ENCODE measurements at places on chromosomes 16 and 17.

GRCh38 chr16:22684574-22685458 is 129.1 kb upstream of the HS3ST2 start:
- DNase-seq = no peak

- no peak for DNase-seq
These were observed 81.5 kb upstream of the TNRC6C start for GRCh38 chr17:77877036-77877435.

DNA sequence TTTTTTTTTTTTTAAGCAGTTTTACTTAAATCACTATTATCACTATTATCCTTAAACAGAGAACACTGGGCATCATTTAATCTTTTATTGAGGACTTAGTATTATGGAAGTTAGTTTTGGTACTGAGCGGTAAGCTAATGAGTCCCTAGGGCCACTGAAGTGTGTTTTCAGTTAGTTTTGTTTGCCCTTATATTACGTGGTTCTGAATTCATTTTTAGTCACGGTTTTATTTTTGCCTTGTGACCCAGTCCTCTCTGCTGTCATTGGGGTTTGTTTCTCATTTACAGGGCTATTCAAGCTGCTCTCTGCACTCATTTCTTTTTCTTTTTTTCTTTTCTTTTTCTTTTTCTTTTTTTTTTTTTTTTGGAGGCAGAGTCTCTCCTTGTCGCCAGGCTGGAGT is 17.3 kb downstream of the RABEP1 start:
- no peak for DNase-seq

DNA sequence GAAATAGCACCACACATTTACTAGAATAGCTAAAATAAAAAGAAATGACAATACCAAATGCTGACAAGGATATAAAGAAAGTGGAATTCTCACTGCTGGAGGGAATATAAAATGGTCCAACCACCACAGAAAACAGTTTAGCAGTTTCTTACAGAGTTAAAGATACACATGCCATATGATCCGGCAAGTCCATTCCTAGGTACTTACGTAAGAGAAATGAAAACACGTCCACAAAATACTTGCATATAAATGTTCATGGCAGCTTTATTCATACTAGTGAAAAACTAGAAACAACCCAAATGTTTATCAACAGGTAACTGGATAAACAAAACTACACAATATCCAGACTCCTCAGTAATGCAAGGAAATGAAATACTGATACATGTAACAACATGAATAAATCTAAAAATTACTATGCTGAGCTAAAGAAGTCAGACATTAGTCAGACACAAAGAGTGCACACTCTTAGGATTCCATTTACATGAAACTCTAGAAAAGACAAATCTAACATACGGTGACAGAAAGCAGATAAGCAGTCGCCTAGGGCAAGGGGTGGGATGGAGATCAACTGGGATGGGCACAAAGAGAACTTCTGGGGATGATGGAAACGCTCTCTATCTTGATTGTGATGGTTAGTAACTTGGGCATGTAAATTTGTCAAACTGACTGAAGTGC is 76.4 kb downstream of the SMG6 start:
- no peak for DNase-seq

- DNase-seq = no peak
These were observed 164.7 kb downstream of the MSI2 start for GRCh38 chr17:57420734-57421717.

- no peak for DNase-seq
These were observed 6.7 kb upstream of the CCDC92B start for GRCh38 chr17:2755891-2756724.

DNA sequence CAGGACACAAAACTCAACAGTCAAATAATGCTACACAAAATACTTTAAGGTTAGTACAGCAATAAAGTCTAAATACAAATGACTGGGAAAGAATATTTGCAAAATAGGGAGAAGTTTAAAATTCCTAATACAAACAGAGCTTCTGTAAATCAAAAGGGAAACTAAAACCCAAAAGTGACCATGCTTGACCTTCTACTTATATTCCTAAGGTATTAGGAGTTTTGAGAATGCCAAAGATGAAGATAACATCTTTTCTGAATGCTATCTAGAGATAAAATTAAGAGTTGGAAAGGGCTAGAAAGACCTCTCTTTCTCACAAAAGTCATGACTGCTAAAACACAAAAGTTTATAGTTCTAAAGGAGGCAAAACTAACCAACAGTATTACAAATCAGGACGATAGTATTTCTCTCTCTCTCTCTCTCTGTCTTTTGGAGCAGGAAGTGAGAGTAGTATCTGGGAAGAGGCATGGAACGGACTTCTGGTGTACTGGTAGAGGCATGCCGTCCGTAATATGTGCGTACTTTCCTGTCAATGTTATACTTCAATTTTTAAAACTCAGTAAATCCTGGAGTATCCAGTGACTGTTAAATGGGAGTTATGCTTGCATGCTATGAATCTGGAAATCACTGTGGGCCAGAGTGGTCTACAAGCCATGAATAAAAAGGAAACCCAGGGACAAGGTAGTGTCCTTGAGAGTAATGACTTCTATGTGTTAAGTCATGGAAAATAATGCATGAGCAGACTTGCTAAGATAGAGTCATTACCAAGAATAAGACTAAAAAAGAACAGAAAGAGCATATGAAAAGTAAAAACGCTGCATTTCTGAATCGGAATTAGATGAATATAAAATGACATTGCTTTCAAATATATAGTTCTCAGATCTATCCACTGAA is 49.7 kb upstream of the ANKFY1 start:
- DNase-seq = no peak

GRCh38 chr17:10077561-10078299 is 120.7 kb downstream of the GAS7 start:
- DNase-seq = no peak

DNA sequence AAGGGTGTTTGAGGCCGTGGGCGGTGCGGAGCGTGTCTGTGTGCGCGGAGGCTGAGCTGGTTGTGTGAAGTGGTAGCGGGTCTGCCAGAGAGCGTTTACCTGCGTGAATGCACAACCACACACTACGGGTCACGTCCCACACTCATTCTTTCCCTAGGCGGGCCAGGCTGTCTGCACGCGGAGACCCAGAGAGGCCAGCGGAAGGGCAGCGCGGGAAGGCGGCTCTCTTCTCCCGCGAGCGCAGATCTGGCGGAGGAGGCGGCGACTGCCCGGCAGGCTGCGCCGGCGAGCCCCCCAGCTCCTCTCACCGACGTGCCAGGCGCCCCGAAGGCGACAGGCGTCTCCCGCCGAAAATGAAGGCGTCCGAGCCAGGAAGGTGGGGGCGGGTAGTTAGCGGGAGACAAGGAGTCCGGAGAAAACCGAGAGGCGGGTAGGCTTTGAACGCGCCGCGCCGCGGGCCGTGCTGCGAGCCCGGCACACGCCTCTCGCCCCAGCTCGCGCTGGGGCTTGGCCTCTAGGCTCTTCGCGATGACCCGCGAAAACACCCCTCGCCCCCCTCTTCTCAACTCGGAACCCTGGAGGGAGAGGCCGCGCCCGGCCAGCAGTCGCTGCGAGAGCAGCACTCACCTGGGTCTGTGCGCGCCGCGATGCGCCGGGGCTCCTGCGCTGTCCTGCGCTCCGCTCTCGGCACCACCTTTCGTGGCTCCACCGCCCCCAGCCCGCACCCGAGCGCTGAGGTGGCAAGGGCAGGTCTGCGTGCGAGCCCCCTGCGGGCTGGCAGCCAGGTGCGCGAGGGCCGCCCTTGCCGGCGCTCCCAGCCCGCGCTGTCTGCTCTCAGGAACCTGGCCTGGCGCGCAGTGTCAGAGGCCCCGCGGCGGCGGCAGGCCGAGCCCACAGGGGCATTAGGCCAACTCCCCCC is 2.0 kb upstream of the FOXF1 start:
- no peak for DNase-seq

GRCh38 chr16:67571981-67572431 is 9.7 kb downstream of the CTCF start:
- DNase-seq = no peak

- DNase-seq = no peak
These were observed 40.7 kb downstream of the SOST start for GRCh38 chr17:43717913-43718312.

DNA sequence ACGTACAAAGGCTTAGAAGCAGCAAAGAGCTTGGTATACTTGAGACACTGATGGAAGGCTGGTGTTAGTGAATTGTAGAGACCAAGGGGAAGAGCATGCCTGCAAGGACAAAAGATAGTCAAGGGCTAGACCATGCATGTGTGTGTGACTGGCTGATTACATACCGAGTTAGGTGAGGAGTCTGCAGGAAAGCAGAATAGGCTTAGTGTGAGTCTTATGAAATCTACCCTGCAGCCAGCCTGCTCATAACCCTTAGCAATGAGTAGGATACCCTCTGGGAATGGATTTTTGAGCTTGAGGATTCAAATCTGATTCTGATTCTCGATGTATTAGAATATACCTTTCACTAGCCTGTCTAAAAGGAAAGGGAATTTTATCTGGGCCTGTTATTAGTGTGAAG is 77.0 kb downstream of the TANGO6 start:
- DNase-seq = no peak

- no peak for DNase-seq
These were observed 16.9 kb downstream of the RPH3AL start for GRCh38 chr17:335691-336090.

Measured in ureter (tissue), 1 donor.